ENCODE measurements at places on chromosomes 7 and 10. TPM values are rescaled to one million over a fixed set of nuclear protein-coding genes. Genes with fewer than 3 reads are reported as not detected.

The TAF3 gene
- 7.1 TPM for total RNA-seq

The FAM20C gene
- 47.6 TPM for total RNA-seq

The RPEL1 gene
- total RNA-seq, result 0.07 TPM

The NEBL gene
- 13.0 TPM for total RNA-seq

The GIMAP4 gene
- total RNA-seq, result not detected

The RPA3 gene
- 96.9 TPM for total RNA-seq

The GPR85 gene
- total RNA-seq, result not detected

The PDLIM1 gene
- total RNA-seq, result 293 TPM

The FFAR4 gene
- total RNA-seq, result 0.06 TPM

The CPA4 gene
- total RNA-seq, result 3.6 TPM

The GJD4 gene
- not detected for total RNA-seq

The FAM25G gene
- 0.73 TPM for total RNA-seq

The CLRN3 gene
- not detected for total RNA-seq

The GTF2IRD2 gene
- total RNA-seq, result 7.4 TPM

The ASAH2B gene
- 3.9 TPM for total RNA-seq

The MYO3A gene
- not detected for total RNA-seq

The LIPF gene
- not detected for total RNA-seq

The PHKG1 gene
- 0.31 TPM for total RNA-seq

The SPDYE1 gene
- total RNA-seq, result not detected

The MACROH2A2 gene
- total RNA-seq, result 23.6 TPM

The CYP2C19 gene
- not detected for total RNA-seq

The SFRP4 gene
- total RNA-seq, result 4.3 TPM

The WDR86 gene
- 0.20 TPM for total RNA-seq

The PIK3CG gene
- not detected for total RNA-seq

The PTPN20 gene
- total RNA-seq, result 3.9 TPM
